ENCODE measurements at places on chromosomes 7 and 10.

DNA sequence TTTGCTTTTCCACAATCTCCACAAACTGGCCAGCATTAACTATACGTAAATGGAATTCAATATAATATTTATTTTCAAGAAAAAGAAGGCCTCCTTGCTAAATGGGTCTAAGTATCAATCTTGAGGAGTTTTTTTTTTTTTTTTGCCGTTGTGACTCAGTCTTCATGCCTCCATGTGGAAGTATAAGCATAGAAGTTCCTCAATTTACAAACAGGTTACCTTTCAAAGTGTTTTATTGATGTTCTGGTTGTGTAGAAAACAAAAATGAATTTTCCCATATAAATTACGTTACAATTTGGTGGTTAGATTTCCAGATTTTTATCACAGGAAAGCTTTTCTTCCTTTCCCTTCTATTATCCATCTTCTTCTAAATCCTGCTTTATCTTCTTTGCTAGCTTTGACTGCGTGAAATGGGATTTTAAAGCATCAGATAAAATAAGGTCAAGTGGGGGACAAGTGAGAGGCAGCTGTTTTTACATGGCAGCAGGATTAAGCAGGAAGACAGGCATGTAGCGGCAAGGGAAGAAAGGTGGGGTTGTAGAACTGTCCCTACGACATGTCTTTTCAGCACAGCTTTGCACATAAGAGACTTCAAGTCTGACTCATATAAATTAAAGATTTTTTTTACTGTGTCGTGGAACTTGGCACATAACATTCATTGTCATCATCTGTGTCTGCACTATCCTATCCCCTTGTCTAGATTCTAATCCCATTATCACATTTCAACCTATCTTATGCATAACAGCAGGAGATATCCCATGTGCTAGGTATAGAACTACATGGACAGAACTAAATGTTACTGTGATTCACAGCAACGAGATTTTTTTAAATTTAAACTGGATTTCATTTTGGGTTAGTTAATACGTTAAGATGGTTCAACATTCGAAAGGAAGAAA is 135.3 kb upstream of the FAM3C start:
- DNase-seq = peak; percentile 51

DNA sequence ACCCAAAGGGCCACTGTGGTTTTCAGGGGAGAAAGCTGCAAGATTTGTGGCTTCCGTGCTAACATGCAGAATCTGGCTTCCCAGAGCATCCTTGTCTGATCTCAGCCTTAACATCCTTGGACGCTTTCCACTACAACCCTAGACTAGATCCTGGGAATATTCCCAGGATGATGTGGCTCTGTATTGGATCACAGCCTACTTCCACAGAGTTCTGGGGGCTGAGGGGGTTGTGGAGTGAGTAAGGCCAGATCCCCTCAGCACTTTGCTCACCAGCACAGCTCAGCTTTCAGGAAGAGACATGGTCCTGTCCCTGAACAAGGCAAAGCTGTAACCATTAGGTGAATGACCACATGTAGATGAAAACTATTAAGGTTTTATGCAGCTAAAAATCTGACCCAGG is 241.3 kb upstream of the MYO3A start:
- DNase-seq = no peak

DNA sequence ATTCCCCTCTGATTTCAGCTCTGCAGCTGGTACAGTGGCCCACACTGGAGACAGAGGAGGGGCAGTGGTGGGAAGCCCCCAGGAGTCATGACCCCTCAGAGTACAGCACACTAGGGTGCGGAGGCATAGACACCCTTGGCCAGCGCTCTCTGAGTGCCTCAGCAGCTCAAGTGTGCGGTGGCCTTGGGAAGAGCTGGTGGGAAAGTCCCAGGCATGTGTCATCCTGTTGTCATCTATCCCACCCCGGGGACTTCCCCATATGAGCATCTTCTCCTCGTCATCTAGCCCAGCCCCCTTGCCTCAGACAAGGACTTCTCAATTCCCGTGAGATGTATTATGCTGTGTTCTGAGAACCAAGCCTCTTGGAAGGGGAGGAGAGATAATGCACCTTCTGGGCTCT is 15.6 kb upstream of the PPIF start:
- no peak for DNase-seq

GRCh38 chr10:25226775-25227682 is 52.2 kb downstream of the GPR158 start:
- DNase-seq = no peak

DNA sequence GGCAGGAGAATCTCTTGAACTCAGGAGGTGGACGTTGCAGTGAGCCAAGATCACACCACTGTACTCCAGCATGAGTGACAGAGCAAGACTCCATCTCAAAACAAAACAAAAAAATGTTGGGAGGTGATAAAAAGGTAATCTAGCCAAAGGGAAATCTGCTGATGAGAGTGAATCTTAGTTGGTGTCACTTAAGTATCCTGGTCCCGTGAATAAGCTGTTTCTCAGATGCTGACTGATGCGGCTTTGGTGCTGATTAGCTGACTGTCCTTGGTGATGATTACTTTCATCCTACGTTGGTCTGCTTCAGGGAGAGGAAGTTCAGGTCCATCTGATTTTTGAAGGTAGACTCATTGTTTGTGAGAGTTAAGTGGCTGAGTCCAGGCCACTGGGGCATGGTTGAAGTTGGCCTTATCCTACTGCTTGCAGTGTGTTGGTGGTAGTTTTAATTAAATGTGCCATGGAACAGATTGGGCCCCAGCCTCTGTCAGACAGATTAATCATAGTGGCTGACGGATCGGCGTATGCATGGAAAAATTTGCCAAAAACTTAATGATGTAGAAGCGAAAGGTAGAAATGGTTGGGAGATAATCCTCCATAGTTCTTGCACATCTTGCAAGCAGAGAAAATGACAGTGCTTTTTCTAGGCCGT is 17.4 kb upstream of the TMEM236 start:
- no peak for DNase-seq

DNA sequence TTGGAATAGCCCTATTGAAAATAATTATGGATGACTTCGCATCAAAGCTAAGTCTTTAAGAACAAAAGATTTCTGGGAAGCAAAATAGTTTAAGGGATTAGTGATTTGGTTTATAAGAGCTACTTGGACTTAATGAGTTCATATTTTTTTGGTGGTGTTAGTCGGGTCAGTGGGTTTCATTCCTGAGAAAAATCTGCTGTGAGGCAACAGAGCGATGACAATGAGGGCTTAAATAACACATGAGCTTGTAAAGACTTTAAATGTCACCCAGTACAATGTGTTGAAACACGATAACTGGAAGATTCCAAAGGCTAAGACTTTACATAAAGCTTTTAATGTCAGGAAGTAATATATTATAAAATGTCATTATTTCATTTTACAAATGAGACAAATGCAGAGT is 178.8 kb downstream of the ARL4A start:
- no peak for DNase-seq

DNA sequence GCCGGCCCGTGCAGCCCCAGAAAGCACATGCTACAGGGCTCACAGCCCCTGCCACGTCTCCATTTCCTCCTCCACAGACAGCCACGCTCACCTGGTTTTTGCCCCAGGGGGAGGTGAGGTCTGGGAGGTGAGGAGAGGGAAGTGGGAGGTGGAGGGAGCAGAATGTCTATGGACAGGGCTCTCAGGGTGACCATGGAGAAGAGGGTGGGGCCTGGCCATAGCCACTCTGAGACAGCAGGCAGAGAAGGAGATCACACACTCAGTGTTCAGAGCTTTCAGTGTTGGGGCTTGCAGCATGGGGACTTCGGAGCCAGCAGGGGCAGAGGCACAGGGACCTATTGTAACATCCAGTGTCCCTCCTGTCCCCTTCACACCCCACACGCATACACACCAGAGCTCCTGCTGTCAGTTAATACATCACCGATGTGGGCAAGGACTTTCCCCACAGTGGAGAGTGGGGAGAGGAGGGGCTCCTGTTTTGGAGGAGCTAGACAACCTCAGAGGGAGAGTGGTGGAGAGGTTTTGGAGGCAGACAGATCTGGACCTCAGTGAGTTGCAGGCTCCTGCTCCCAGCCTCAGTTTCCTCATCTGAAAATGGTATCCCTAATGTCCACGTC is 14.4 kb downstream of the WDFY4 start:
- no peak for DNase-seq

DNA sequence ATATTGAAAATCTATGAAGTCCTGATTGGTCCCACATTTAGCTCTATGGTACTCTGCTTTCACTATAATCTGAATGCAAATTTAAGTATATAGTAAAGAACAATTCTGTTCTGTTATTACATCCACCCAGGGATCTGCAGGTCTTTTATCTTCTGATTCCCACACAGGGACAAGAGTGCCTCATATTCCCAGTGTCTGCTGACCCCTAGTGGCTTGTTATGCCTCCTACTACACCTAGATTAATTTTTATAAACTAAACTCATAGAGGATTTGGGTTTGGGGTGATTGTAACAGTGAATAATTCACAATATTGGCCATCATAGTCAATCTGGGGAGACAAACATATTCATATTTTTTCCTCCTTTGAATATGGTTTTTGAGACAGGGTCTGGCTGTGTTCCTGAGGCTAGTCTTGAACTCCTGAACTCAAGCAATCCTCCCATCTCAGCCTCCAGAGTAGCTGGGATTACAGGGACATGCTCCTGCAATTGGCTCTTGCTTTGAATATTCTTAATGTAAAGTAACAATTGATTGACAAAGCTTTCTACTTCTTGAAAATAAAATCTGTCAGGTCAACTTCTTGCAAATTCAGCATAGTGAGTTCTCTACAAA is 282.1 kb downstream of the KCND2 start:
- peak; percentile 10 for DNase-seq

DNA sequence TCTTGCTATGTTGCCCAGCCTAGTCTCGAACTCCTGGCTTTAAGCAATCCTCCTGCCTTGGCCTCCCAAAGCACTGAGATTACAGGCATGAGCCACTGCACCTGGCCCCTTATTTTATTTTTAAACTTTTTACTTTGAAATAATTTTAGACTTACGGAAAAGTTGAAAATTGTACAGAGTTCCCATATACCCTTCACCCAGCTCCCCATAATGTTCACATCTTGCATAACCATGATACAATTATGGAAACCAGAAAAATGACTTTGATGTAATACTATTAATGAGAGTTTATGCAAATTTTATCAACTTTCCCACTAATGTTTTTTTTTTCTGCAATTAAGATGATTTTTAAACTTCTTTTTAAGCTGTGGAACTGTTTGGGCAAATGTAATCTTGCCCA is 58.3 kb downstream of the CDH23 start:
- DNase-seq = no peak

DNA sequence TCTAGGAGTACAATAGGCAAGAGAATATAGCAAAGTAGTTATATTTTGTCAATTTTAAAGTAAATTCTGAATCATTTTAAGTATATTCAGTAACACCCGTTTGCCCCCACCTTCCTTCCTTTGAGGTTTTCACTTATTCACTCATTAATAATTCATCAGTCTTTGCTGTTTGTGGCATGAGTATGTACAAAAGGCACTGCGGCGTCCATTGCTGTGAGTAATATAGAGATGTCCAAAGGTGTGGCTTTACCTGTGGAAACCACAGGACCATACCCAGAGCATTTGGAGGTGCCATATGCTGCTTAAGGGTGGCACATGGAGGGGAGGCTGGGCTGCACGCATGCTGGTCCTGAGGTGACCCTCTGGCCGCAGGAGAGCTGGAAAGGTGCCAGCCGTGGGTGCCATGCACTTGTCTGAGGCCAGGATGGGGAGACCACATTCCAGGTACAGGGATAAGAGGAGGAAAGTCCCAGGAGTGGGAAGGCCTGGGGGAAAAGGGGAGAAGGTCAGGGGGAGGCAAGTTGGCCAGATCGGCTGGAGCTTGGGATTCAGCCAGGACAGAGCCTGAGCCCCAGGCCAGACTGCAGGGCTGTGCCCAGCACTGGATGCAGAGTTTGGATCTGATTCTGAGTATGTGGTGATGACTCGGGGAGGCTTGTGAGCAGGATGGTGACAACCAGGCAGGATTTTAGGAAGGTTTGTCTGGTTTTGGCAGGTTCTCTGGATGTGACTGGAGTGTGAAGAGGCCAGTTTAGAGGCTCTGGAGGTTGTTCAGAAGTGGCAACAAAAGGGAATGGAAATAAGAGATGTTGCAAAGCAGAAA is 223.4 kb downstream of the MGMT start:
- DNase-seq = no peak

GRCh38 chr7:101527844-101528667 is 101.0 kb downstream of the MYL10 start:
- no peak for DNase-seq

- no peak for DNase-seq
These were observed 13.9 kb downstream of the BUD31 start for GRCh38 chr7:99422625-99423024.

- no peak for DNase-seq
These were observed 158.5 kb downstream of the C7orf25 start for GRCh38 chr7:42753367-42753766.

GRCh38 chr10:84626397-84627087 is 298.2 kb downstream of the CCSER2 start:
- DNase-seq = no peak

- DNase-seq = no peak
These were observed 147.3 kb downstream of the PFKFB3 start for GRCh38 chr10:6349846-6350535.

DNA sequence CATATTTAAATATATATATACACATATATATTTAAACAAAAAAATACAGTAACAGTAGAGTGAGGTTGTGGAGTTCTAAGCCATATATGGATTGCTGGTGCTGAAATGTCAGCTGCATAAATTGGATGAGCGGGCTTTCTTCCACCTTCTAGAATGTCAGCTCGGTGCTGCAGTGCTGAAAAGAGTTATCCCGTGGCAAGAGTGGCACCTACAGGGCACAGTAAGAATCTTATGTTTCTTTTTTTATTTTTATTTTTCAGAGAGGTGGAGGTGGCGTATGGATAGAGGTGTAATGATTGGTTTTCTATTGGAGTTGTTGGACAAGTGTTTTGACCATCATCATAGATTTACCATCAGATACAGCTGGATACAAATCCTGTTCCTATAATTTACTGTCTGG is 86.2 kb upstream of the DYNC1I1 start:
- DNase-seq = peak; percentile 46

GRCh38 chr7:80732630-80733029 is 94.2 kb downstream of the CD36 start:
- no peak for DNase-seq

GRCh38 chr10:126955934-126956711 is 50.9 kb downstream of the DOCK1 start:
- no peak for DNase-seq

DNA sequence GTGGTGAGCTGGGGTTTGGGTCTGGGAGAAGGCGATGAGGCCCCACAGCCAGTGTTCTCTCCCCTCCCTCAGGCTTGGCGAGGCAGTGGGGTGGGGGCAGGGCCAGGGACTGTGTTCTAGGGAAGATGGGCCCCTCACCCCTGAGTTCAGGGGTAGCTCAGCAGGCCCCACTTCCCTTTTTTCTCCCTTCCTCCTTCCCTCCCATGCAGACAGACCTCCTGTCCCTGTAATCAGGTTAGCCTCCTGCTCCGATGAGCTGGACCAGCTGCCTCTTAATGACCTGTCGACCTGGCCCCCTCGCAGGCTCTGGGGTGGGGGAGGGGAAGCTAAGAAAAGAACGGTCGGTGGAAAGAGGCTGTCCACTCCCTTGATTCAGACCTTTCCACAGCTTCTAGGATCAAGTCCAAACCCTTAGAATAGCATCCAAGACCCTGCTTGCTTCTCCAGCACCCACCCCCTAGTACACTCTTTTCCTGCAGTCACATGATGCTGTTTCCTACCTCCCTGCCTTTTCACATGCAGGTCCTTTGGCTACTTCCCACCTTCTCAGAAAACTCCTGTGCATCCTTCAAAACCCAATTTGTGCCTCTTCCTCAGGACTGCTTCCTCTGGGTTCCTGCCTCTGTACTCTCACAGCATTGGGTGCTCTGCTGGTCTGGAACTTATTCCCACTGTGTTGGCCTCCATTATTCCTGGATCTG is 64.1 kb downstream of the ZMIZ1 start:
- no peak for DNase-seq

- DNase-seq = no peak
These were observed 164.6 kb downstream of the ANKRD30A start for GRCh38 chr10:37289833-37290464.
